ENCODE measurements at places on chromosomes 16 and 17. TPM values are rescaled to one million over a fixed set of nuclear protein-coding genes. Genes with fewer than 3 reads are reported as not detected.

The TP53TG3 gene
- total RNA-seq, result not detected

The ZNF750 gene
- not detected for total RNA-seq

The HEATR9 gene
- total RNA-seq, result not detected

The KRTAP2-1 gene
- not detected for total RNA-seq

The SLC16A11 gene
- 10.9 TPM for total RNA-seq

The MIS12 gene
- 7.9 TPM for total RNA-seq

The NRN1L gene
- not detected for total RNA-seq

The IFI35 gene
- total RNA-seq, result 19.5 TPM

The FSCN2 gene
- total RNA-seq, result 7.0 TPM

The KRT39 gene
- total RNA-seq, result not detected

DNA sequence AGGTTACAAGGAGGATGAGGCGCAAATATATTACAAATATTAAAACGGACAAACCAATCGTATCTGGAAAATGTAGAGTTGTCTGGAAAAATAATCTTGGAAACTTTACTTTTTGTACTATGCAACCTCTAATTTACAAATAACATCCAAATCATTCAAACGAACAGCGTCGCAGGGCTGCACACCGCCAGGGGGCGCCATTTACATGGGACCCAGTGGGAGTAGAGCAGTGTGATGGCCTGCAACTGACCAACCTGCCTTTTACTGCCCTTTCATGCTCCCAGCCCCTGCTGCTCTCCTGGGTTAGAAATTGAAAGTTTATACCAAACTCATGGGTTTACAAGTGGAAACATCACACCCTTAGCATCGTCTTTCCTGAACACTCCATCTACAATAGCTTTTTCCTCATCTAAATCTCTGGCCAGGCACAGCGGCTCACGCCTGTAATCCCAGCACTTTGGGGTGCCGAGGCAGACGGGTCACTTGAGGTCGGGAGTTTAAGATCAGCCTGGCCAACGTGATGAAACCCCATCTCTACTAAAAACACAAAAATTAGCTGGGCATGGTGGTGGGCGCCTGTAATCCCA is 10.0 kb downstream of the PITPNC1 start:
- no peaks in the 10 kb centered on the region for H3K27me3 ChIP-seq
- H3K4me1 ChIP-seq, result peaks cover 26% of the 10 kb centered on the region
- no peak overlapping the region for H3K27ac ChIP-seq
- H3K4me3 ChIP-seq, result no peak overlapping the region
- DNase-seq, result peak; percentile 49

DNA sequence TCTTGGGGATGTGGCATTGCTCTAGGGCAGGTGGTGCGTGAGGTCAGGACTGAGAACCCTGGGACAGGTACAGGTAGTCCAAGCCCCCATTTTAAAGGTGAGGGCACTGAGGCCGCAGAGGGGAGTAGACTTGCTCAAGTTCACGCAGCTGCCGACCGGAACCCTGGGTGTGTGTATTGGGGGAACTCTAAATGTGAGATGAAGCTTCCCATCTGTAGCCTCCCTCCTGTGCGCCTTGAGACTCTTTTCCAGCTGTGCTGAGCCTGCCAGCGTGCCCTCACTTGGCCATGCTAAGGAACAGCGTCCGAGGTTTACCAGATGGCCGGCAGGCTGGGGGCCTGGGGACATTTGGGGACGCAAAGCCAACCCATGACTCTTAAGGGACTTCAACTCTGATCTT is 79.0 kb upstream of the CDC42EP4 start:
- no peaks in the 10 kb centered on the region for H3K27me3 ChIP-seq
- no peak overlapping the region for H3K4me3 ChIP-seq
- no peaks in the 10 kb centered on the region for H3K4me1 ChIP-seq
- no peak overlapping the region for H3K27ac ChIP-seq

DNA sequence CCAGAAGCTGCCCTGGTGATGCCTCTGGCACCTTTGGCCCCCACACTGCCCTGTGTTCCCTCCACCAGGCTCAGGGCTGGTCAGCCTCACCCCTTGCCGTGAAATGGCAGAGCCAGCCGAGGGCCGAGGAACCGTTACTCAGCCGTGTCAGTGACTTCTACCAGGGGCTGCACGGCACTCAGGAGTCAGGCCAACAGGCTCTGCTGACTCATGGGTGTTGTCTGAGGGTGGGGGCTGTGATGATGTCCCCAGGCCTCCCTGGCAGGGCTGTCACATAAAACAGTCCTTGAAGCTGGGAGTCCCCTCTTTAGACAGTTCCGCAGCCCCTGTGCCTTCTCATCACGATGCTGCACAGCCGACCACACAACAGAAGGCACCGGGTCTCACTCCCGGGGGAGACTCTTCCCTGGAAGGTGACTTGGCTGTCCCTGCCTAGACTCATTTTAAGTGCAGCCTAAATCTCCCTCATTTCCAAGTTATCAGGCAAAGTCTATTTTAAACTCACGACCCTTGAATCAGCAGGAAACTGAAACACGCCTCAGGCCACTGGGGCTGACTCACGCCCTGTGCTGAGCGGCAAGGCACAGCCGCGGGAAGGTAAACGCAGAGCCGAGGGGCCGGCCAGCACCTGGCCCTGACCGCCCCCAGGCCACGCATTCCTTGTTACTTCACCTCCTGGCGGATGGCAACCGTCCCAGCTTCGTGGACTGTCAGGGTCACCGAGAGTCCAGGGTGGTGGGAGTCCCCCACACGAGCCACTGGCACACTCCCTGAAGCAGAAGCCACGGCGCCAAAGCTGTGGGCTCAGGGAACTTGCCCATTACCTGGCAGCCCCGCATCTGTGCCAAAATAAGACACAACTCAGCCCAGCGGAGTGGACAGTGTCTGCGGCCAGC is 102.6 kb downstream of the ZNF778 start:
- H3K27ac ChIP-seq, result peak overlapping the region; percentile 65
- no peaks in the 10 kb centered on the region for H3K27me3 ChIP-seq
- DNase-seq, result peak; percentile 59
- H3K4me1 ChIP-seq, result peaks cover 53% of the 10 kb centered on the region
- H3K36me3 ChIP-seq, result no peaks in the 10 kb centered on the region
- H3K4me3 ChIP-seq, result no peak overlapping the region

DNA sequence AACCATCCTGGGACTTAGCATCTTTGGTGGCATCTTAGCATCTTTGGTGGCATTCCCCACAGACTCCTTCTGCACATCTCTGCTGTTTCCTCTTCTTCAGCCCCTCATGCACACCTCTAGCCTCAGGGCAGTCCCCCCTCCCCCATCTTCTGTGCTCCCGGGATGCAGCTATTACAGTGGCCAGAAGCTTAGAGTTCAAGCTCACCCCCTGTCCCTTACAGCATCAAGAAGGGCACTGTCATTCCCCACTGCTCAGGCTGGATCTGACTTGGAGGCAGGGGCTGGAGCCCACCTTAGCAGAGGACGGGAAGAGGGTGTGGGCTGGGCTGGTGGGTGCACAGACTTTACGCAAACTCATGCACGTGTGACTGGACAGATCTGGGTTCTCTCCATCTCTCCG is 650 bp downstream of the EPN3 start:
- H3K4me3 ChIP-seq, result peak overlapping the region; percentile 28
- peaks cover 74% of the 10 kb centered on the region for H3K4me1 ChIP-seq
- H3K27ac ChIP-seq, result peak overlapping the region; percentile 89
- H3K27me3 ChIP-seq, result no peaks in the 10 kb centered on the region

GRCh38 chr16:86387468-86388440 is 122.6 kb upstream of the FOXF1 start:
- no peak for DNase-seq
- no peak overlapping the region for H3K27ac ChIP-seq
- H3K36me3 ChIP-seq, result no peaks in the 10 kb centered on the region
- H3K4me3 ChIP-seq, result no peak overlapping the region
- no peaks in the 10 kb centered on the region for H3K4me1 ChIP-seq

GRCh38 chr16:19583665-19584300 is 28.3 kb downstream of the VPS35L start:
- H3K27me3 ChIP-seq, result no peaks in the 10 kb centered on the region
- peak; percentile 50 for DNase-seq
- no peak overlapping the region for H3K4me3 ChIP-seq

DNA sequence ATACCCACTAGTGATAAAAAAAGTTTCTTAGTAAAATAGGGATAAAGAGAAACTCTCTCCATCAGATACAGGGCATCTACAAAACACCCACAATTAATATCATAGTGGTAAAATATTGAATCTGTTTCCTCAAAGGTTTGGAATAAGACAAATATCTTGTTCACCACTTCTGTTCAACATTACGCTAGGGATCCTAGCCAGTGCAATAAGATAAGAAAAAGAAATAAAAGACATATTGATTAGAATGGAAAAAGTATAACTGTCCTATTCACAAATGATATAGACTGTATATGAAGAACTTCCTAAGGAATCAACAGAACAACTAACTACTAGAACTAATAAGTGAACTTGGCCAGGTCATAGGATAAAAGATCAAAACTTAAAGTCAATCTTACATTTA is 12.9 kb downstream of the LPCAT2 start:
- H3K4me1 ChIP-seq, result no peaks in the 10 kb centered on the region
- no peaks in the 10 kb centered on the region for H3K36me3 ChIP-seq
- no peak overlapping the region for H3K27ac ChIP-seq
- no peaks in the 10 kb centered on the region for H3K27me3 ChIP-seq

DNA sequence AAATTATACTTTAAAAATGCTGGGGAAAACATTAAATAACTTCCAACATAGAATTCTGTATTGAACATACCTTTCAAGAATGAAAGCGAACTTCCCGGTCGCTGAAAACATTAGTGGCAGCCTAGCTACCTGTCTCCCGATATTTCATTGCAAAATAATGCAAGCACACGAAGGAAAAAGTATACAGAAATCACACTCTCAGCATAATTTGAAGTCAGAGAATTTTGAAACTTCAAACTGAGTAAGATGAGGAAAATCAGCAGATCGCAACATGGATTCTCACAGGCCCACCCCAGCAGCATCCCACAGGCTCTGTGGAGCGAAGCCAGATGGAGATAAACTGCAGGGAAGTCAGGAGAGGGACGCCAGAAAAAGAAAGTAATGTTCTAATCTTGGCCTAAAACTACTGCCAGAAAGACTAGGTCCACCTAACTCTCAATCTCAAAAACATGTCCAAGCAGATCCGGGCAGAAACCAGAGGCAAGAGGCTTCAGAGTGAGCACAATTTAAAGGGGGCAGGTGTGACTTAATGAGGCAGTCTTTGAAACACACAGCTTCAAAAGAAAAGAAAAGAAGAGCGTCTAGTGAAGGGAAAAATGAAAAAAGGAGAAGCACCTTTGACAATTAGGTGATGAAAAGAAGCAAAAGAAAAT is 4.8 kb upstream of the GOSR1 start:
- H3K27ac ChIP-seq, result no peak overlapping the region
- no peaks in the 10 kb centered on the region for H3K4me1 ChIP-seq
- DNase-seq, result no peak
- no peaks in the 10 kb centered on the region for H3K27me3 ChIP-seq

GRCh38 chr17:51050291-51051033 is 70.2 kb downstream of the SPAG9 start:
- no peak overlapping the region for H3K4me3 ChIP-seq
- DNase-seq, result no peak
- peaks cover 29% of the 10 kb centered on the region for H3K4me1 ChIP-seq
- no peak overlapping the region for H3K27ac ChIP-seq

- no peaks in the 10 kb centered on the region for H3K27me3 ChIP-seq
- no peak for DNase-seq
- peaks cover 8% of the 10 kb centered on the region for H3K4me1 ChIP-seq
Measured at GRCh38 chr17:43457362-43457692, 26.4 kb upstream of the DHX8 start.

GRCh38 chr17:39704821-39705551 is 5.1 kb downstream of the ERBB2 start:
- DNase-seq, result peak; percentile 43
- H3K36me3 ChIP-seq, result no peaks in the 10 kb centered on the region
- no peaks in the 10 kb centered on the region for H3K27me3 ChIP-seq
- H3K4me3 ChIP-seq, result no peak overlapping the region
- peak overlapping the region; percentile 97 for H3K27ac ChIP-seq
- peaks cover 76% of the 10 kb centered on the region for H3K4me1 ChIP-seq

DNA sequence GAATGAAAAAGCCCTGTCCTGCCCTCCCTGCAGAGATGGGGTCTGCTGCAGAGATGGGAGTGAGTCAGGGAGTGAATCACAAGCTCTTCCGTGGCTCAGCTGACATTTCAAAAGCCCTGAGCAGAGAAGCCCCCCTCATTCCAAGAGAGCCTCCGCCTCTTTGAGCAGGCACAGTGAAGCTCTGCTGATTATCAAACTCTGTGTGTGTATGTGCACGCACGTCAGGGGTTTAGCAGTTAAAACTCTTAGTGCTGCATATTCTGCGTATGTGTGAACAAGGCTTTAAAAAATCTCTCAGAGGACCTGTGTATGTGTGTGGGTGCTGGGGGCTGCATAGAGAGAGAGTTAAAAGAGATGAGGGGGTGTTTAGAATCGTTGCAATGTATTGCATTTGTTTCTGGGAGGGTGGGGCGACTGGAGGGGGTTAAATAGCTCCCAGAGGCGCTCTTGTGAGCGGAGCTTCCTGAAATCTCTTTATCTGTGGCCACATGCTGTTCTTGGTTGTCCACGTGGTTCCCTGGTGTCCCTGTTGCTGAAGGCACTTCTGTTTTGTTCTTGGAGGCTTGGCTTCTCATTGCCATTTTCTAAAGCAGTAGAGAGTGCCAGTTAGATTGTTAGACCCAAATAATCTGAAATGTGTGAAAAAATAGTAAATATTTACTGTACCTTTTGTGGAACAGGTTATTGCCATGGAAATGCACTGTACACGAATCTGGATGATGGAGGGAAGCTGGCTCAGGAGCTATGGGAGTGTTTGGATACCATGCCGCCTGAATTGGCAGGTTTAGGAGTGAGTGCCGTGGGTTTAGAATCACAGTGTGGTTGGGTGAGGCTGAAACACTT is 116.6 kb downstream of the PRKCB start:
- no peaks in the 10 kb centered on the region for H3K4me1 ChIP-seq
- no peak overlapping the region for H3K27ac ChIP-seq
- H3K4me3 ChIP-seq, result no peak overlapping the region
- no peaks in the 10 kb centered on the region for H3K27me3 ChIP-seq

DNA sequence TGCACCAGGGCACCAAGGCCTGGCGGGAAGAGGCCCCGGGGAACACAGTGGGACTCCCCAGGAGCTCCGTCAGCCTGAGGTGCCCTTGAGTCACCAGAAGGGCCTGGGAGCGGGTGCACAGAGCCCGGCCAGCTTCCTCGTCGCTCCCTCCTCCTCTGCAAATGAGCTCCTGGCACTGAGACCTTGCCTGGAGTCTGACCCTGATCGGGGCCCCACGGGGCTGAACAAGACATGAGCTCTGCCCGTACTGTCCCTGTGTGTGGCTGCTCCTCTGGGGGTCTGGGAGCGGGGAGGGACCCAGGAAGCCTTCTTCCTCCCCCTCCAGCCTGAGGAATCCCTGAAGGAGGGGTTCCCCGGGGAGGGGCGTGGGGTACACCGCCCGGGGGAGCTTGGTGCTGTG is 36.4 kb upstream of the SSTR5 start:
- DNase-seq, result no peak
- H3K4me1 ChIP-seq, result no peaks in the 10 kb centered on the region
- no peaks in the 10 kb centered on the region for H3K36me3 ChIP-seq

GRCh38 chr17:43319293-43320124 is 79.3 kb upstream of the ARL4D start:
- no peaks in the 10 kb centered on the region for H3K4me1 ChIP-seq
- H3K27me3 ChIP-seq, result no peaks in the 10 kb centered on the region
- no peaks in the 10 kb centered on the region for H3K36me3 ChIP-seq
- DNase-seq, result no peak
- H3K27ac ChIP-seq, result no peak overlapping the region

DNA sequence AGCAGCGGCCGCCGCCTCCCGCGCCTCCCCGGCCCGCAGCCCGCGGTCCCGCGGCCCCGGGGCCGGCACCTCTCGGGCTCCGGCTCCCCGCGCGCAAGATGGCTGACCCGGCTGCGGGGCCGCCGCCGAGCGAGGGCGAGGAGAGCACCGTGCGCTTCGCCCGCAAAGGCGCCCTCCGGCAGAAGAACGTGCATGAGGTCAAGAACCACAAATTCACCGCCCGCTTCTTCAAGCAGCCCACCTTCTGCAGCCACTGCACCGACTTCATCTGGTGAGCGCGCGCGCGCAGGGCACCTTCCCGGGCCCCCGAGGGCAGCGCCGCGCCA is 258 bp downstream of the PRKCB start:
- H3K4me3 ChIP-seq, result no peak overlapping the region
- no peak for DNase-seq
- H3K27ac ChIP-seq, result no peak overlapping the region
- no peaks in the 10 kb centered on the region for H3K27me3 ChIP-seq

Data from body of pancreas (tissue), 4 donors.